ENCODE measurements at places on chromosomes 6 and 20. TPM values are rescaled to one million over a fixed set of nuclear protein-coding genes. Genes with fewer than 3 reads are reported as not detected.

The NEDD9 gene
- 0.55 TPM for total RNA-seq

The GSTA2 gene
- total RNA-seq: not detected

The PSORS1C2 gene
- not detected for total RNA-seq

The RALGAPA2 gene
- 5.6 TPM for total RNA-seq

The MROH8 gene
- total RNA-seq: 1.0 TPM

The EDN3 gene
- not detected for total RNA-seq

The HEY2 gene
- total RNA-seq: not detected

The SLC35B3 gene
- 21.2 TPM for total RNA-seq

The SLC2A10 gene
- 112 TPM for total RNA-seq

The ISM1 gene
- under 0.01 TPM for total RNA-seq

The TMEM63B gene
- 37.0 TPM for total RNA-seq

The SGK2 gene
- total RNA-seq: 0.28 TPM

The KCTD20 gene
- total RNA-seq: 47.6 TPM

The WFDC6 gene
- total RNA-seq: not detected

The TAGAP gene
- not detected for total RNA-seq

The CAGE1 gene
- total RNA-seq: 0.09 TPM

The PRDM1 gene
- 1.2 TPM for total RNA-seq

The PFDN6 gene
- 46.4 TPM for total RNA-seq

The ATF6B gene
- total RNA-seq: 10.8 TPM

The STX11 gene
- 0.55 TPM for total RNA-seq

The BCLAF1 gene
- total RNA-seq: 90.2 TPM

The LHFPL5 gene
- total RNA-seq: not detected

The SASH1 gene
- 43.3 TPM for total RNA-seq

The HSPA1A gene
- total RNA-seq: 87.8 TPM

The ABHD16B gene
- total RNA-seq: not detected

The DNMT3B gene
- total RNA-seq: 0.85 TPM
